ENCODE measurements at places on chromosomes 3 and 15. TPM values are rescaled to one million over a fixed set of nuclear protein-coding genes. Genes with fewer than 3 reads are reported as not detected.

Gene CYP11A1
- total RNA-seq = not detected

Gene FES
- total RNA-seq = 3.0 TPM

Gene MGLL
- total RNA-seq = 21.6 TPM

Gene TMEM108
- not detected for total RNA-seq

Gene FBXO40
- not detected for total RNA-seq

Gene ATP13A3
- 79.5 TPM for total RNA-seq

Gene GOLGA6L4
- total RNA-seq = 3.3 TPM

Gene HESX1
- 6.0 TPM for total RNA-seq

Gene CLDN18
- not detected for total RNA-seq

Gene SENP5
- total RNA-seq = 50.9 TPM

Gene SYNPR
- total RNA-seq = not detected

Gene MASP1
- total RNA-seq = not detected

GRCh38 chr3:27526614-27527315, 42.6 kb upstream of the SLC4A7 start:
- DNase-seq = no peak

DNA sequence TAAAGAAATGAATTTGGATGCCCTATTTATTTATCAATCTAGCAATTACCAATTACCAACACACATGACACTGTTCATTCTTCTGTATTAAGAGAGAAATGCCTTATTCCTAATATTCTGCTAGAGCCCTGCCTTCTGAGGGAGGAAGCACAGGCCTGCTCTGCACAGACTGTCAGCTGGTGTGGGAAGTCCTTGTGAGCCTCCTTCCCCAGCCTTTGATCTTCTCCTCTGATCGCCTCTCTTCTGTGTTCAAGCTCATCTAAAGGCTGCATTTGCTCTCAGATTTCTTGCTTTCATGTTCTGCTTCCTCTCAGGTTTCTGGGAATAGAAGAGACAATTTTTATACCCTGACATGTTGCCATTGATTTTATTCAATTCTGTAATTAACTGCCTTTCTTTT, 290.6 kb upstream of the UMPS start:
- no peak for DNase-seq

- DNase-seq = no peak
Measured at GRCh38 chr3:197428117-197428801, 127.5 kb downstream of the BDH1 start.

- no peak for DNase-seq
Measured at GRCh38 chr3:118400886-118401285, 633.8 kb downstream of the IGSF11 start.

DNA sequence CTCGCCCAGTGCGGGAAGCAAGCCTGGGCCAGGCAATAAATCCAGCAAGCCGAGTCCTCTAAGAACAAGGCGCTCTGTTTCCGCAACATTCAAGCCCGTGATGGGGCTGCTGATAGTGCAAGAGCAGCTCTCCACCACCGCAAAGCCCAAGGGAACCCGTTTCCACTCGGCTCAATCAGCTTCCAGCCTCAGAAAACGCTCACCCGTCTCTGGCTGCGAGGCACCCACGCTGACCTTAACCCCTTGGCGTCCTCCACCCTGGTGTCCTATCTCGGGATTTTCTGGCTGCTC, 17.8 kb downstream of the SPATA12 start:
- DNase-seq = peak; percentile 84

GRCh38 chr3:38353151-38353550, 6.6 kb downstream of the XYLB start:
- no peak for DNase-seq

GRCh38 chr3:55519019-55519418, 31.9 kb upstream of the WNT5A start:
- no peak for DNase-seq

- DNase-seq = no peak
Measured at GRCh38 chr3:57382933-57383332, 90.4 kb upstream of the ASB14 start.

- DNase-seq = peak; percentile 74
Measured at GRCh38 chr3:32420126-32421038, 28.7 kb downstream of the CMTM7 start.

- no peak for DNase-seq
Measured at GRCh38 chr15:41897363-41897799, 3.5 kb upstream of the SPTBN5 start.

DNA sequence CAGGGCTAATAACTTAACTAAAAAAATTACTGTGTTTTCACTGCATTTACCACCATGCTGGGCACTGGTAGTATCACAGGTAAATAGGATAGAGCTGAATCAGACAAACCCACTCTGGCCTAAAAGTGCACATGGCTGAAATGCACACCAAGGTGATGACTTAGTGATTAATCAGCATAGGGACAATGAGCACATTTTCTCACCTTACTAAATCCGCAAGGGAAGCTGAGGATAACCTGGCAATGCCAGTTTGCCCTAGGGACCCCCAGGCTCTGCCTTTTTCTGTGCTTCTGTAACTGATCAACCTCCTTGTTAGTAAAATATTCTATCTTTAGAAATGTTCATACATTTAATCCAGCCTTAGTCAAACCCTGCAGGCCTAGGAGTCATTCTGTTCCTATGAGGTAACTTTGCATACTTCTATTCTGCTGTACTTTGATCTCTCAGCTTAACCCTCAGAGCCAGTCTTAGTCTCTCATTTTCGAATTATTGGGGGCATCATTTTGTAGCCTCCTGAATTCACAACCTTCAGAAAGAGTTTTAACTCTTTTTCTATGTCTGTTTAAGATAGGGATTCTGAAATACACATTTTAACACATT, 562.9 kb upstream of the KCNMB2 start:
- no peak for DNase-seq

DNA sequence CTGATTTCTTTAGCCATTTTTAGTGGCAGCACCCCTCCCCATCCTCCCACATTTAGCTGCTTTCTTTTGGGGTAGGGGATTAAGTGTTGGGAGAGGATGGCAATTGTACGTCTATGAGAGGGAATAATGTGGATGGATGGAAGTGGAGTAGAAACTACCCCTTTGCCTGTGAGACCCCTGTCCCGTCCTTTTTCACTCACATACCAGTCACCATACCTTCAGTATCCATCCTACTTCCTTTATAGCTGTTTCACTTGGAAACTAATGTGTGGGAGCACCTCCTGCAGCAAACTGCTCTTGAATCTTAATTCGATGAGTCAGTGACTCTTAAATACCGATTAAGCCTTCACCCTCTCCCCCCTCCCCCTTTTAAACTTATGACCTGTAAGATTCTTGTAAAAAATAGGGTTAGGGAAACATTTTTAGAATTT, 730 bp downstream of the SPRED1 start:
- peak; percentile 18 for DNase-seq

DNA sequence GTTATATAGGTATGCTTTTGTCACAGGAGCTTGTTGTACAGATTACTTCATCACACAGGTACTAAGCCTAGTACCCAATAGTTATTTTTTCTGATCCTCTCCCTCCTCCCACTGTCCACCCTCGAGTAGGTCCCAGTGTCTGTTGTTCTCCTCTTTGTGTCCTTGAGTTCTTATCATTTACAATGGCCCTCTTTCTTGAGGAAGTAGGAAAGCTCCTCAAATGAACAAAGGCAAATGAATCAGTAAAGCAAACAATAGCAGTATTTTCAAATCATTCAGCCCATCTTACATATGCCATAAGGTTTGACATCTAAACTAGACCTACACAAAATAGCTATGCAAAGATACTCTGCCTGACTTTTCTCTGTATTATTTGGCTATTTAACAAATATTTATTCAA, 211.5 kb downstream of the CDIN1 start:
- no peak for DNase-seq

DNA sequence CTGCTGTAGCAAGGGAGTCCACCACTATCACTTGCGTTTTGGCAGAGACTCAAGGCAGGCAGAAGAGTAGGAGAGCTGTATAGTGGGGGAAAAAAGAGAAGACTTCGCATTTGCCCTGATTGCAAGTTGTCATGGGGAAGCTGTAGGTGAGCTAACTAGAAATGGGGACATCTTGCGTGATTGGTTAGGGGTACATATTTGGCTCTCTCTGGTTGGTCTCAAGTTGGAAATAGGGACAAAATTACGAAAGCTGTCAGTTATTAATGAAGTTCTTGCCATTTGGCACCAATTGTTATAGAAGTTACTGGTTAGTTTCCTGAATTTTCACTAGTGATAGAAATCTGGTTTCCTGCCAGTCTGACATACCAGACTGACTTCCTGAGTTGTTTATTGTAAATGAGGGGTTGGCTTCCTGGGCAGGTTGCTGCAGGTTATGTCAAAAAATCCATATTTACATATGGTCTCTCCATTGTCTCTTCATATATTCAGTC, 8.2 kb upstream of the SENP7 start:
- no peak for DNase-seq

DNA sequence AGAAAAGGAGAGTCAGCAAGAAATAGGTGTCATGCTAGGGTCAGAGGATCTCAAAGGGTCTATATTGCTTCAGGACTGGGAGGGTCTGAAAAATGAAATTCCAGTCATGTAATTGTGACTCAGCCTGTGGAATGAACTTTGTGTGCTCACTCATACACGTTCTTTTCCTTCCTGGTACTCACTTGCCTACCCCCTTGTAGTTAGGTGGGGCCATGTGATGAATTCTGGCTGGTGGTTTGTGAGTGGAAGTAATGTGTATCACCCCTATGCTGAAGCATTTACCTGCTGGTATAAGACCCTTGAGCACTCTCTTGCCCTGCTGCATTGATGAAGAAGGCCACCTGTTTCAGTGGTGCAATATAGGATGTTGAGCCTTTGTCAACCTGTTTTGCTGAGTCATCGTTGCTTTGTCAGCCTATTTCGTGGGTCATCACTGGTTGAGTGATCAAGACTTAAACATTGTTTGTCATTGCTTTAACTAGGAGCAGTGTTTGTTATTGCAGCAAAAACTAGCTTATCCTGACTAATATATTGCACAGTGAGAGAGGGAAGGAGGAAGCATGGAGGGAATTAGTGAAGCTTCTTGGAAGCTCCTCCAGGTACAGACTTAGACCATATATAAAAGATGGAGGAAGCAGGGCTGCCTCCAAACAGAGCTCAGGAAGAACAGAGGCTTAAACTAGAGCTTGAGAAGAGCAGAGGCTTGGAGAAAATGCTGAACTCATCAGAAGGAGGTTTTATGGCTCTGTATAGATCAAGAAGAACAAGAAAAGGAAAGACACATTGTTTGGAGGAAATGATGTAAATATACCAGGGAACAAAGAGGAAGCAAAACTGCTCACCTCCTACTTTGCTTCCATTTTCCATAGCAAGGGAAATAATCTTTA, 28.9 kb downstream of the TLNRD1 start:
- peak; percentile 4 for DNase-seq

GRCh38 chr3:111619833-111620232, 24.7 kb upstream of the ZBED2 start:
- no peak for DNase-seq

- DNase-seq = no peak
Measured at GRCh38 chr15:97866959-97867358, 93.5 kb upstream of the ARRDC4 start.

GRCh38 chr3:178676942-178677790, 140.9 kb downstream of the KCNMB2 start:
- no peak for DNase-seq

- no peak for DNase-seq
Measured at GRCh38 chr3:22361521-22361920, 610.5 kb upstream of the ZNF385D start.

DNA sequence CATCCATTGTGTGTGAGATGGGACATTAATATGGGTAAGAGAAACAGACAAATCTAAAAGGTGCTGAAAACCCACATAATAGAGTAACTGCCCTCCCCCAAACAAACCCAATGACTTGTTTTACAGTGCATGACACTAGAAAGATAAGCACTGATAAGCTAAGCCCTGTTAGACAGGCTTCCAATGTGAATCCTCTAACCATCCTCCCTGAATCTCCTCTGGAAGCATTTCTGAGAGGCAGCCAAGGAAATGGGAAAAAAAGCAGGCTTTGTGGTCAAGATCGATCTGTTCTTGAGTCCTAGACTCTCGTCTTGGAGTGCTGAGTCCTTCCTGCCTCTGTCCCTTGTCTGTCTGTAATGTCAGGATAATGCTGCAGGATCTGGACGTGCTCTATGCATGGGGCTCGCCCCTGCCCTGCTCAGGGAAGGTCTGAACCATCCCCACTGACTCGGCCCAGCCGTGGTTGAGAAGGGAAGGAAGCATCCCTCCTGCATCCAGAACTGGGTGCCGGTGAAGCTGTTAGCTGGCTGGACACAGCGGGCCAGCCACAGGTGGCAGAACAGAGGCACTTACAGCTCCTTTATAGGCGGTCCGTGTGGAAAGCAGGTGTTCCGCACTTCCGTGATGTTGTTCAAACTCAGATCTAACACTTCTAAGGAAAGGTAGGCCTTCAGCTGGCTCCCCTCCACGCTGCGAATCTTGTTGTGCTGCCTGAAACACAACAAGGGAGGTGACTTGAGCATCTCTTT, 84.1 kb downstream of the LRIG1 start:
- no peak for DNase-seq

GRCh38 chr3:139157161-139157932, 112.7 kb upstream of the PRR23C start:
- no peak for DNase-seq

DNA sequence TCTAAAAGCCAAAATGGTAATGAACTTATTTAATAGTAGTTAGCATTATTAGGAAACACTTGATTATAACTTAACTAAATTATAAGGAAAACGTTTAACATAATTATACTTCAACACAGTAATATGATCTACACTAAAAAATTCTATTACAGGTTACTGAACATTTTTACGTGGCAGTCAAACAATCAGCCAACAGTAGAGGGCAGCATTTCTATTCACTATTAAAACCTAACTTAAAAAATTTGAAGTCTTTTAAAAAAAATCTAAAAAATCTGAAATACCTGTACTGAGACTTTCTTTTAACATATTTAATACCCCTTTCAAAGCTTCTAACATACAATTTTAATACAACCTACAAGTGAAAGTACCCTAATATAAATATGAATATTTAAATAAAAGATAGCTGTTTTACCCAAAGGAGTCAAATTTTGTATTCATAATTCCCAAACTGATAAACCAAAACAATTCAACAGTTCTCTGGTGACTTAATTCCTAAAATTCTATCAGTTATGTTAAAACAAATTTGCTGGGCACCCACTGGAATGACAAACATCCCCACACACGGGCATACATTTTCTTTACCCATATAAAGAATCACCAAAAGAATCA, 41.5 kb downstream of the DLG1 start:
- peak; percentile 55 for DNase-seq

DNA sequence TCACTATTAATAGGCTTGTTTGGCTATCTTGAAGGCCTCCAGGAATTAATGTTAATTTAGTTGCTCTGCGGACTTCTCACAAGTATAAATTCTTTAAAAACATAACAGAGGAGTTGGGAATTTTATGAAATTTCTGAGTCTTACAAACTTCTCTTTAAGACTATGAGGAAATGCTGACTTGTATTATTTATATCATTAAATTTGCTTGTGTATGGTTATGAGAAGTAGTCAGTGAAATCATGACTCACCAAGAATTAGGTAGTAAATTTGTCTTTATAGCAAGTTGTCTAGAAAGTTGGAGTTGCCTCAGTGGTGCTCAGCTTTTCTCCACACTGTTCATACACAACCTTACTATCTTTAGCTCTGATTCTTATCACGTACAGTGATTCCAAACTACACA, 26.5 kb downstream of the PHLDB2 start:
- no peak for DNase-seq

- DNase-seq = no peak
Measured at GRCh38 chr3:64108231-64108630, 84.9 kb upstream of the PSMD6 start.

GRCh38 chr3:158217992-158218391, 108.1 kb downstream of the RSRC1 start:
- DNase-seq = no peak

GRCh38 chr15:37055481-37055880, 44.9 kb downstream of the MEIS2 start:
- no peak for DNase-seq

Data from OCI-LY7 (cell line).